Globus pallidus (tissue), 1 donor: ENCODE measurements at places on chromosomes 2 and 18.

GRCh38 chr2:137507237-137507636 lies 457.0 kb upstream of the HNMT start:
- DNase-seq, result no peak

DNA sequence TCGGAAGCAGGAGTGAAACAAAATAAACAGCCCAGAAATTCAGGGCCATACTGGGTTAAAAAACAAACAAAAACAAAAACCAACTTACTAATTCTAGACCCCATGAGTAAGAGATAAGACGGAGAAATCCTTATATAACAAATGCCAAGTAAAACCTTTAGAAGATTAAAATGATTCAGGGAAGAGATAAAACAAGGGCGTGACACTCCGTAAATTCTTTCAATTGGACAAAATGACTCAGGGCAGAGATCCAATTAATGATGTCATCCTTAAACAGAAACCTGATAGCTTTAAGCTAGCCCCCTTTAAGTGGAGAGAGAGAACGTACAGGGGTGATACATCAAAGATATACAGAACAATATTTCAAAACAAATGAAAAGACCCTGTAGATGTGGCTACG lies 317.4 kb downstream of the NBAS start:
- DNase-seq, result no peak

DNA sequence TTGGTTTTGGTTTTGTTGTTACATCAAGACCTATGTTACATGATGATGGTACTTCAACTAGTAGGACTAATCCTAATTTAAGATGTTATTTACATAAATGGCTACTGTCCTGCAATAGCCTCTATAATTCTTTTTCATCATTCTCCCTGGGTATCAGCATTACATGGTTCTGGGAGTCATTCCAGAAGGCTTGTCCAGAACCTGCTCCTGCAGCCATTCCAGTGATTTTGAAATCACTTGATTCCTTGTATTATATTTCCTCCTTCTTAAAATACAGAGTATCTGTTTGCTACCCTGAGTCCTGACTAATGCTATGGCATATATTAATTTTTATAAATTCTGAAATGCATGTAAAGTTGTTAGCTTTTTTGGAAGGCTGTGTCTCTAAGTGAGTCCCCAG lies 400.5 kb upstream of the MEIS1 start:
- DNase-seq, result no peak

DNA sequence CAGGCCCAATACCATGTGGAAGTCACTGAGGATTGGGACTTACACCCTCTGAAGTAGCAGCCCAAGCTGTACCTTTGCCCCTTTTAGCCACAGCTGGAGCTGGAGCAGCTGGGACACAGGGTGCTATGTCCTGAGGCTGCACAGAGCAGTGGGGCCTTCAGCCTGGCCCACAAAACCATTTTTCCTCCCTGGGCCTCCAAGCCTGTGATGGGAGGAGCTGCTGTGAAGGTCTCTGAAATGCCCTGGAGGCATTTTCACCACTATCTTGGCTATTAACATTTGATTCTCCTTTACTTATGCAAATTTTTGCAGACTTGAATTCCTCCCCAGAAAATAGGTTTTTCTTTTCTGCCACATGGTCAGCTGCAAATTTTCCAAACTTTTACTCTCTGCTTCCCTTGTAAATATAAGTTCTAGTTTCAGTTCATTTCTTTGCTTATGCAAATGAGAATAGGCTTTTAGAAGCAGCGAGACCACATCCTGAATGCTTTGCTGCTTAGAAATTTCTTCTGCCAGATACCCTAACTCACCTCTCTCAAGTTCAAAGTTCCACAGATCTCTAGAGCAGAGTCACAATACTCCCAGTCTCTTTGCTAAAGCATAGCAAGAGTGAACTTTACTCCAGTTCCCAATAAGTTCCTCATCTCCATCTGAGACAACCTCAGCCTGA lies 213.8 kb upstream of the MGAT5 start:
- DNase-seq, result no peak

GRCh38 chr2:105380432-105381100 lies 18.3 kb downstream of the FHL2 start:
- DNase-seq, result no peak

- no peak for DNase-seq
Observed at GRCh38 chr2:121638333-121638732, 10.9 kb downstream of the CLASP1 start.

DNA sequence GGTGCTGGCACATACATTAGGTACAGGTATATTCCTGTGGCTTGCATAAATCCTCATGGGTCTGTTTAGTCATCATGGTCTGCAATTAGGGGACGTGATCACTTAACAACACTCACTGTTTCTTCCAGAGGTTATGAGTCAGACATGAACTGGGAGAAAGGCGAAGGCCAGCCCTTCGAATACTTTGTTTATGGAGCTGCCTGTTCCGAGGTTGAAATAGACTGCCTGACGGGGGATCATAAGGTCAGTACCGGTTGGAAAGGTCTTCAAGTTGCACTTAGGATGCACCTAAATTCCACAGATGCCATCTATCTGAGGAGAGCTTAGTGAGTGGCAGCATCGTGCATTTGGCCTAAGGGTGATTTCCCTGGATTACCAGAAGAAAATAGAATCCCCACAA lies 76.9 kb downstream of the AOX1 start:
- no peak for DNase-seq

DNA sequence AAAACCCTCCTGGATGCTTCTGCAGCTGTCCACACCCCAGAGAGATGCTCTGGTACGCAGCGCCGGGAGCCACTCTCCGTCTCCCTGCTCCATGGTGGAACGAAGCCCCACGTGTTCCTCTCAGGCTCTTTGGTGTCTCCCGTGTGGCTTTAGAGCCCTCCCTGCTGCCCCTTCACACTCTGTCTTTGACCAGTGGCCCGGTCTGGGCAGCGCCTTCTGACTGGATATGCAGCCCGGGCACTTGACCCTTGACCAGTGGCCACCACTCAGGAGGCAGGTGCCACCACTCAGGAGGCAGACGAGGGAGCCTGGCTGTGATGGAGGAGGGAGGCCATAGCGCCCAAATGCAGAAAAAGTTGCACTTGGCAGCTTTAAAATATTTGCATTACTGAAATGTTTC lies 214.5 kb upstream of the SALL3 start:
- no peak for DNase-seq

- no peak for DNase-seq
Observed at GRCh38 chr2:85774126-85774978, 20.6 kb downstream of the ATOH8 start.

- no peak for DNase-seq
Observed at GRCh38 chr2:181340891-181341290, 116.3 kb upstream of the ITGA4 start.

- DNase-seq, result no peak
Observed at GRCh38 chr18:59605633-59606192, 91.5 kb downstream of the CCBE1 start.

- no peak for DNase-seq
Observed at GRCh38 chr2:138115666-138116065, 151.4 kb downstream of the HNMT start.

GRCh38 chr2:65434592-65435241 lies 2.3 kb upstream of the SPRED2 start:
- DNase-seq, result no peak

DNA sequence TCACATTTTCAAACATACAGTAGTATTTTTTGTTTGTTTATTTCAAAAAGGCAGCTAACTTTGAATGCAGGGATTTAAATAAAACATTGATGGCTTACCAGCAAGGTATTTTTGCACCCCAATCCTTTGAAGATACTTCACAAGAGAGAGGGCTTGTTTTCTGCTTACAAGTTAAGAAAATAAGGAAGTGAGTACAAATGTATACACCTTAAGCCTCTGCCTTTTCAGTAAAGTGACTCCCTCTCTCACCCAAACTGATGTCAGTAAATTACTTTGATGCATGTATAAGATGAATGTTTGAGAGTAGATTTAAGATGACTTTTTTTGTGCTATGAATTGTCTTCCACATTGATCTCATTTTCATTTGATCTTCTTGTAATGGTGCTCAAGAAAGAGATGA lies 820.0 kb downstream of the CPS1 start:
- no peak for DNase-seq

DNA sequence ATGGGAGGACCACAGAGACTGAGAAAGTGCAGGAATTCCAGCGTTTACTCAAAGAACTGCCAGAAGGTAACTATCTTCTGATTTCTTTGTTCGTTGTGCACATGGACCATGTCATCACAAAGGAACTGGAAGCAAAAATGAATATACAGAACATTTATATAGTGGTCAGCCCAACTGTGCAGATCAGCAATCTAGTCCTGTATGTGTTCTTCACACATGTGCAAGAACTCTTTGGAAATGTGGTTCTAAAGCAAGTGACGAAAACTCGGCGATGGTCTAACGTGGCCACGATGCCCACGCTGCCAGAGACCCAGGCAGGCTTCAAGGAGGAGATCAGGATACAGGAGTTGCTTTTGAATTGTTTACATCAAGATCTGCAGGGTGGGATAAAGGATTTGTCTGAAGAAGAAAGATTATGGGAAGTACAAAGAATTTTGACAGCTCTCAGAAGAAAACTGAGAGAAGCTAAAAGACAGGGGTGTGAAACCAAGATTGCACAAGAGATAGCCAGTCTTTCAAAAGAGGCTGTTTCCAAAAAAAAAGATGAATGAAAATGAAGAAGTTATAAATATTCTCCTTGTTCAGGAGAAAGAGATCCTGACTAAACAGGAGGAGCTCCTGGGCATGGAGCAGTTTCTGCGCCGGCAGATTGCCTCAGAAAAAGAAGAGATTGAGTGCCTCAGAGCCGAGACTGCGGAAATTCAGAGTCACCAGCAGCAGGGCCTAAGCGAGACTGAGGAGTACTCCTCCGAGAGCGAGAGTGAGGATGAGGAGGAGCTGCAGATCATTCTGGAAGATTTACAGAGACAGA lies 8.3 kb upstream of the CHST10 start:
- DNase-seq, result no peak

DNA sequence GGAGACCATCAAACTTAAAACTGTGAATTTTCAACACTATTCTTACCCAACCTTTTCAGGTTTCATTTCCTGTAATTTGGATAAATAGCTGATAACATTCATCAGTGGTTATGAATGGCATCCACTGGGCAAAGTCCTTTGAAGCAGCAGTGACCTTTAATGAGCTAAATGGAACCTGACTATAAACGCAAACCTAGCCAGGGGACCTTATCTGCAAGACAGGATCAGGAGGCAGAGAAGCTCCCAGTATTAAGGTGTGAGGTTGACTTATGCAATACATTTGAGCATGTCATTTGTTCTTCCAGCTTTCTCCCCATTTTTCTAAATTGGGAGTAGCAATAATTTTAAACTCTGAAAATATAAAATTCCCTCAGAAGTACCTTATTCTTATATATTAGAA lies 38.4 kb downstream of the CREG2 start:
- DNase-seq, result no peak
